Skin of body (tissue), 3 donors: ENCODE measurements at places on chromosomes 2 and 18. TPM values are rescaled to one million over a fixed set of nuclear protein-coding genes. Genes with fewer than 3 reads are reported as not detected.

Gene CPLX4
- not detected for total RNA-seq

Gene LOXHD1
- total RNA-seq: 2.8 TPM

Gene NRP2
- 39.3 TPM for total RNA-seq

Gene METTL21A
- 12.3 TPM for total RNA-seq

Gene NOL4
- total RNA-seq: 1.3 TPM

Gene BUB1
- total RNA-seq: 16.7 TPM

Gene INPP5D
- total RNA-seq: 7.6 TPM

Gene BABAM2
- total RNA-seq: 25.4 TPM

Gene TXNDC2
- not detected for total RNA-seq

GRCh38 chr2:234491897-234492296 lies 5.0 kb downstream of the ARL4C start:
- DNase-seq: no peak

DNA sequence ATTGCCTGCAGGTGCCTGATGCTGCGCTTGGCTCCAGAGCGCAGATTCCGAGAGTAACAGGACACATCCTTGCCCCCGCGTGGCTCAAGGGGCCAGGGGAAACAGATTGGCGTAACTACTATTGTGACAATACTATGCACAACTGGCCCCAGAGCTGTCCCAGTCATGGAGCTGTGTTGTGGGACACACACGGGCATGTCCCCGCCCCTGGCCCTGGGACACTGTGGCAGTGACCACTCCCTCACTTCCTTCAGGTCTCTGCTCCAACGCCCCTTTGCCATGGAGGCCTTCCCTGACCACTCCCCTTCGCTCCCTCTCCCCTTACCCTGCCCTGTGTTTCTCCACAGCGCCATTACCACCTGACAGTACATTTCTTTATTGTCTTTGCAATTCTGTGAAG lies 132.1 kb downstream of the SMAD2 start:
- DNase-seq: no peak

DNA sequence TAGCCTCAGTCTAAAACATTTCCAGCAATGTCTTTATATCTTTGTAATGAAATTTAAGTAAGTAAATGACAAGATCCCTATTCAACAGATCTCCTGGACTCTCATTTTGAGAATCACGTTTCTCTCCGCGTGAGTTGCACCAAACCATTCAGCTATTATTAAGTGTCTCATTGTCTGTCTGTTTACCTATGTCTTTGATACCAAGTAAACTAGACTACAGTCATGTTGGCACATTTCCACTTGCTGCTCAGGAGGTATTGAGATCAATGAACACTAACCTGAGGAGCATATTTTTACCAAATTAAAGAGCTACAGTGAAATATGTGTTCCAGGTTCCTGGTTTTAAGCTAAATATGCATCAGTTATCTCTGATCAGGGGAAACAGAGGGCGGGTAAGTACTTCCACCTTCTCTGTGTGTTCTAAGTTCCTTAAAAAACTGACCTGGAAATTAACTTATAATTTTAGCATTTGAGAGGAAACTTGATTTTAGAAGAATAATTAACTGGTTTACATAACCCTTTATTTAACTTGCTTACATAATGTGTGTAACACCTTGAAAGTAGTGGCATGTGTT lies 125.8 kb downstream of the OSBPL6 start:
- no peak for DNase-seq

DNA sequence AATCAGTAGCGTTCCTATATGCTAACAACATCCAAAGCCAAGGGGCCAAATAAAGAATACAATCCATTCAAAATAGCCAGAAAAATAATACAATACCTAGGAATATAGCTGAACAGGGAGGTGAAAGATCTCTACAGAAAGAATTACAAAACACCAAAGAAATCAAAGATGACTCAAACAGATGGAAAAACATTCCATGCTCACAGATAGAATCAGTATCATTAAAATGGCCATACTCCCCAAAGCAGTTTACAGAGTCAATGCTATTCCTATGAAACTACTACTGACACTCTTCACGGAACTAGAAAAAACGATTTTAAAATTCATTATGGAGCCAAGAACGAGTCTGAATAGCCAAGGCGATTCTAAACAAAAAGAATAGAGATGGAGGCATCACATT lies 57.4 kb downstream of the CCBE1 start:
- DNase-seq: no peak

DNA sequence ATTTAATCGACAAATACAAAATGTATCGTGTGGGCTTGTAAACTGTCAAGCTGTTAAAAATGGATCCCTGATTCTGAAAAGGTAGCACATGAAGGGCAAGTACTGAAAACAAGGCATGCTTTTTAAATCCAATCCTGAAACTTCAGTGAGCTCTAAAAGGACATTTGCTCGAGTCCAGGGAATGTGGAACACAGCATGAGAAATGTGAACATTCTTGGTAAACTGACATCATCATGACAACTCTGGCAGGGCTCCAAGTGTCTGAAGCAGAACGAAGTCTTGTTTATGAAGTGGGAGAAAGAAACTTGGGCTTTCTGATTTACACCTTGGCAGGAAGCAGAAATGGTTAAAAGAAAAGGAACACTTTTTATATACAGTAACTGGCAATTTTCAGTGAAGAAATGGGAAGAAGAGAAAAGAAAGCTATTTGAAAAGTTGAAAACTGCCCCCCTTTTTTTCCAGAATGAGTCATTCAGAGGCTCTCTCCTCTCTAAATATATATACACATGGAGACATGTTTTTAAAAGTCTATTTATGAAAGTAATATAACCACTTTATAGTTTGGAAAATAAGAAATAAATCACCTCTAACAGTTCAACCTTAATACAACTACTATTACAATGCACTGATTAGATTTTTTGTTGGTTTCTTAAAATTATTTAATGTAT lies 120.8 kb downstream of the GAREM1 start:
- peak; percentile 97 for DNase-seq

DNA sequence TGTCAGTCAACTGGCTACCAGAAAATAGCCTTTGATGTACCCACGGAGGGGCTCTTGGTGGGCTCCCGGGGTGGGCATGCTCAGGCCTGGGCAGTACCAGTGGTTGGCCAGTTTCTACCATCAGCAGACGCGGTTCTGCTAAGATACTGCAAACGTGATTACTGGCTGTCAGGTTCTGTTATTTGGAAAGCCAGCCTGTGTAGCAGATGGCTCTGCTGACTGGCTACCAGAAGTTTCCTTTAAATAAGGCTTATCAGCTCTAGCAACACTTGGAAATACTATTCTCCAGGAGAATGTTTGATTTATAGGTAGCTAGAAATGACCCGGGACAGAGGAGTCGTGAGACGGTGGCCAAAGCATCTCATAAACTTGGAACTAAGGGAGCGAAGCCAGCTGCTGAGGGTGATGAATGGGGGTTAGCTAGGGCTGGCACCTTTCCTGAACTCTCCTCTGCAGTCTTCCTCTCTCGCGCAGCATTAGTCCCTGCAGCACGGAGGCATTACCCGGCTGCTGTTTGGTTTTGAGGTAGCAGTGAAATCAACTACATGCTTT lies 171.9 kb downstream of the AGAP1 start:
- DNase-seq: no peak

- DNase-seq: no peak
Observed at GRCh38 chr2:152434395-152435182, 99.6 kb downstream of the FMNL2 start.

DNA sequence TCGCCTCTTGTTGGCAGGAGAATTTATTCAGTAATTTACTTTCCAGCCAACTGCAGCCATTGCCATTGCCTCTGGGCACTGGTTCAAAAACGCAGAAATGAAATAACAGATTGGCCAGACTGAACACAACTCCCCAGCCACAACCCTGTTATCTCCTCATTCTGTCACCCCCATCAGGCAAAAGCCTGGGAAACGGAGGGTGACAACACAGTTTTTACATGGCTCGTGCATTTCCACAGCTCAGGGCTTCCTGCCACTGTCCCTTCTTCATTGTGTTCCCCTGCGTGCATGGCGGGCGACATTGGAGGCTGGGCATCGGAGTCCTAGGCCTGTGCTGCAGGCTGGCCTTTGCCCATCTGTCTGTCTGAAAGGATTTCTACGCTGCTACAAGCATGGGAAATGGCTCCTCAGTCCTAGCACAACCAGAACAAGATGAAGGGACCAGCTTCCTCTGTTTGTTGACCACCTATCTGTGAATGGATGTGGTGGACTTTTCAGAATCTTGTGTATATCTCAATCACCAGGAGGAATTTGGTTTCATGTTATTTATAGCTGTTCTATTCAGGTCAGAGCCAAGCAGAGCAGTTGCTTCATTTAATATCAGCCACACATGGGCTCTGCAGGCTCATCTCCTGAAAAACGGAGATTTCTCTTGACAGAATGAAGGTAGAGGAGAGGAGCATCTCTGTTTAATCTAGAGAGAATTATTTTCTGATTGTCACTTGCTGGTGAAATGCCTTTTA lies 107.0 kb downstream of the MGAT5 start:
- no peak for DNase-seq

DNA sequence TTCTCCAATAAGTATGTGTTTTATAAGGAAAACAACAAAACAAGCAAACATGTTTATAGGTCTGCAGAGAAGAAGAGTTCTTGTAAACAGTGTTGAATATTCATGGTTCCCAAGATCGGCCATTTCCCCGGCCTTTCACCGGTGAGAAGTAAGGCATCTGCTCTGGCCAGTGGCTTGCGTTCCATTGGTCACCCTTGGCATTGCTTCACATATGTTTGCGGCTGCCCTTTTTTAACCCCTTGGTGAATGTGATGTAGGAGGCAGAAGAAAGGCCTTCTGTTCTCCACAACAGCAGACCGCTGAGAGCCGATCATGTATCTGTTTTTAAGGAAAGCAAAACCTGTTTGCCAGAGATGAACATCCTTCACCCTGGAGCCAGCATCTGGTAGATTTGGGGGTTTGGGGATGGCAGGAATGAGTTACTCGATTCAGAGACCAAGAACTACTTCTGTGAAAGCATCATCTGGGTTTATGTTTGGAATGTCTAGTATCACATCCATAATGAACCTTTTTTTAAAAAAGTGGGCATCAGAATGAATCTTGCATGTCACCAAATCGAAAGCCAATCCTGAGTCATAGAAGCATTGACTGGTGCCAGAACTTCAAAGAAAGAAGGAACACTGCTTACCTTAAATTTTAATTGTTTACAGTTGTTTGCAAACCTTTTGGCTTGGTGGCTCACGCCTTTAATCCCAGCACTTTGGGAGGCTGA lies 112.3 kb downstream of the AGAP1 start:
- DNase-seq: no peak

DNA sequence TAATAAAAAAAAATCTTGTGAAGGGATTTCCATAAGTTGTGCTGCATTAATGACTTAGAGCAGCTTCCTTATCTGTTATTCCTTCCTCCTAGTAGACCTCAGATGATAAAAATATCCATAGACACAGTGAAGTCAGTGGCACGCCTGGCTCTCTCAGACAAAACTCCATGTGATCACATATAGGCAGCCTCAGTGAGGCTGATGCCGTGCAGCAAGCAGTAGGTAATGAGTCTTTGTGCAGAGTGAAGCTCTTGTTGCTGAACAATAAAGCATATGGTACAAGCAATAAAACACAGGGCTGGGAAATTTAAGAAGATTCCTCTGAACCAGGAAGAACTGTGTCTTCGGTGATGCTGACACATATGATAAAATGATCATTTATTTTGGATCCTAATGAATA lies 102.7 kb downstream of the CSRNP3 start:
- DNase-seq: no peak

- no peak for DNase-seq
Observed at GRCh38 chr2:42823744-42824453, 31.5 kb upstream of the HAAO start.

DNA sequence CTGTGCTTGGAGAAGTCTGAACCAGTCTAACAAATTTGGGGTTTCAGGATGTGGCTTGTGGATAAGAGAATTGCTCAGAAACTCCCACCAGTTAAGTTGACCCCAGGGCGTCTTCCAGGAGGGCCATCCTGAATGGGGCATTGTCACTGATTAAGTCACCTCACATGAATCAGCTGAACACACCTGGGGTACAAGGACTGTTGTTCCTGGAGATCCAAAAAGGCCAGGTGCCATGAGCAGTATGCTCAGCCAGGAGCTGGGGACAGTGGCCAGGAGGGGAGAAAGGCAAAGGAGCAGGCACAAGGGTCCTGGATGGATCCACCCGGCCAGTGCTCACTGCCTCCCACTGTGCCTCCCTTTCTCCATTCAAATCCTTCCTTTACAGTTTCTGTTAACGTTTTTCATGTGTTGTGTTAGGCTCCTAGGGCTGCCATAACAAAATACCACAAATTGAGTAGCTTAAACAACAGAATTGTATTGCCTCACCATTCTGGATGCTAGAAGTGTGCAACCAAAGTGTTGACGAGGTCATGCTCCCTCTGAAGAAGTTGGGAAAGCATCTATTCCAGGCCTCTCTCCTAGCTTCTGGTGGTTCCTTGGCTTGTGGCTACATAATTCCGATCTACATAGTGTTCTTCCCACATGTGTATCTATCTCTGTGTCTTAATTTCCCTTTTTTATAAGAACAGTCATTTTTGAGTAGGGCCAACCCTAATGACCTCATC lies 33.4 kb downstream of the TRABD2A start:
- DNase-seq: no peak

DNA sequence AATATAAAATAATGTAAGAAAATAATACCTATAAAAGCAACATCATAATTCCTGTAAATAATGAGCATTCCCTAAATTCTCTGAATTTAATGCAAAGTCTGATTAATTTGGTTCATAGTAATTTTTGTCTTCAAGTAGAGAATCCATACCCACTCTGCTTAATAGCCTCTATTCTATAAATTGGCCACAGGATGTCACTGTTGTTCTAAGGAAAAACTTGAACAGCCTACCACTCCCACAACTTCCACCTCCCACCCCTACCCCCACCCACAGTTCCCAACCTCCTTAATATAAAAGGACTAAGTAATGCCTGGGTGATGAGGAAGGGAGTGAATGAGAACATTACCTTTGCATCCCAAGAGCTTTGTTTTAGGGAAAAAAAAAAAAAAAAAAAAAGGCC lies 27.2 kb upstream of the BBS5 start:
- no peak for DNase-seq

DNA sequence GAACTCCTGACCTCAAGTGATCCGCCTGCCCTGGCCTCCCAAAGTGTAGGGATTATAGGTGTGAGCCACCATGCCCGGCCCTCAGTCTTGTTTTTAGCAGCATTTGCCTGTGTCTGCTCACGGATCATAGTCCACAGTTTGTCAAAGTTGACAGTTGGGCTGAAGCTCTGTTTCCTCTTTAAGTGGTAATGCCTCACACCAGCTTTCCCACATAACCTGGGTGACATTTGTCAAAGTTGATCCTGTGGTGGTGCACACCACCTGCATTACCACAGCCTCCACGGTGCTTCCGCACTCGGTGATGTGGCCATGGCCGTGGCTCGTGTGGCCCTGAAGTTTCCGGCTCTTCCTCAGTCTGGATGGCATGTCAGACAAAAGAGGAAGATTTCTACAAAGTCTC lies 27.1 kb downstream of the RAB31 start:
- no peak for DNase-seq

DNA sequence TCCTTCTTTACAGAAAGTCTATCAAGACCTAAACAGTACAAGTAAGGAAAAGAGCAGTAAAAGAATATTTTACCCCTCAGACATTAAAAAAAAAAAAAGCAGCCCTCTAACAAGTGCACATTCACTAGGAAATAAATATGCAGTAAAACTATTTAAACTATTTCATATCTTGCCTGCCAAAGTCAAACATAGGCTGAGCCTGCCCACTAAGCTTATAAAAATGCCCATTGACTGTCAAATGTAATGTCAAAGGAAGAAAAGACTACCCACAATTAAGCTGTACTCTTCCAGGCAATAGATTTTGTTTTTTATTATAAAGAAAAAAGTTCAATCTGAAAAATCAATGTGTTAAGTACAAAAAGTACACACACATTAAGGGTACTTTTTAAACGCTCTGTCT lies 11.8 kb downstream of the ALS2 start:
- DNase-seq: no peak

- DNase-seq: no peak
Observed at GRCh38 chr2:48851161-48851560, 95.6 kb upstream of the LHCGR start.
